CD8-positive, alpha-beta memory T cell (primary cell): ENCODE measurements at places on chromosomes 13 and 19. TPM values are rescaled to one million over a fixed set of nuclear protein-coding genes. Genes with fewer than 3 reads are reported as not detected.

The VAV1 gene
- total RNA-seq, result 52.9 TPM

The PTH2 gene
- total RNA-seq, result not detected

The SIGLEC5 gene
- not detected for total RNA-seq

The NCAN gene
- 0.04 TPM for total RNA-seq

The TRPM4 gene
- total RNA-seq, result not detected

The LRCH1 gene
- total RNA-seq, result 17.8 TPM

The AMH gene
- 7.4 TPM for total RNA-seq

The SIGLEC7 gene
- total RNA-seq, result 0.42 TPM

The ERICH6B gene
- total RNA-seq, result not detected

The PTPRS gene
- 0.31 TPM for total RNA-seq

The ZNF816 gene
- total RNA-seq, result 10.6 TPM

The GARIN5A gene
- 0.57 TPM for total RNA-seq

DNA sequence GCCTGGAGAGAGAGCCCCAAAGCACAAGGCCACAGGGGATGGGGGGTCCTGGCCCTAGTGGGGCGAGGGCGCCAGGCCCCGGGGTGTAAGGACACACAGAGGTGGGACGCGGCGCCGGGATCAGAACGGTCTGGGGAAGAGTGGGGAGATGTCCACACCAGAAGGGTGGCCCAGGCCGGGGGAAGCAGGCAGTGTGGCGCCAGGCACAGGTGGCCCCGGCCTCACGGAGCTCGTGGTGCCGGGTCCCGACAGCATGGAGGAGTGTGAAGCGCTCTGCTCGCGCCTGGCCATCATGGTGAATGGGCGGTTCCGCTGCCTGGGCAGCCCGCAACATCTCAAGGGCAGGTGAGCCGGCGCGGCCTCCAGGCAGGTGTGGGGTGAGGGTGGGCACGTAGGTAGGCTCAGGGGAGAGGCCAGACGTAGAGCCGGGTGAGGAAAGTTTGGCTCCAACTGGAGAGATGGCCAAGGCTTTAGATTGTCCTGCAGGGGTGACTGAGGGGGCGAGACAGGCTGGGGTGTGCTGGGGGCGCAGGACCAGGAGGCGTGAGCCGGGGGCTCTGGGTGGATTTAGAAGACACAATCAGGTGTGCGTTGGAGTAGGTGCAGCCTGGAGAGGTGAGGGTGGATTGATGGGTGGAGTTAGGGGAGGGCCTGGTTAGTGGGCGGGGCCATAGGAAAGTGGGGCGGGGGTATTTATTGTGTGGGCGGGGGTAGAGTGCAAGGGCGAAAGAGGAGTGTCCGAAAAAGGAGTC, 2.9 kb upstream of the ARHGAP45 start:
- peak; percentile 51 for DNase-seq

GRCh38 chr13:25169951-25170553, 2.0 kb downstream of the AMER2 start:
- no peak for DNase-seq

DNA sequence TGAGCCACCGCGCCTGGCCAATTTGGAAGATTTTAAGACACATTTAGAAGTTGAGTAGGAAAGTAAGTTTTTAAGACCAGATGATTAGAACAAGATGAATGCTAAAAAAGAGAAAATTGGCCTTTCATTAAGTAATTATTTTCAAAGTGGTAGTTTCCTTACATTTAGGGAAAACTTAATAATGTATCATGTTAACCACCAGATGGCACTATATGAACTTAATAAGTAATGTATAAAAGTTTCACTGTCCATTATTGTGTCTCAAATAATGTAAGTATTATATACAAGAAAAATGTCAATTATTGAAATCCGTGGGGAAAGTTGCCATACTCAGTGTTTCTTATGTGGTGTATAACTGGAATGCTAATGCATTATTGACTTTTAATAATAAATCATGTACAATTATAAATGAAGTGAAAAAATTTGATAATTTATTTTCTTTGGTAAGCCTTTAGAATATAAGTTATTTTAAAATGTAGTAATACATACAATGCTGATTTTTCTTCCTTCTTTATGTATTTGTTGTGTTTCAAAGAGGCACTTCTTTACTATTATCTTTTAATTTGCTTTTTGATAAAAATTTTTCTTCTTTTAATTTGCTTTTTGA, 29.2 kb downstream of the COG6 start:
- no peak for DNase-seq

DNA sequence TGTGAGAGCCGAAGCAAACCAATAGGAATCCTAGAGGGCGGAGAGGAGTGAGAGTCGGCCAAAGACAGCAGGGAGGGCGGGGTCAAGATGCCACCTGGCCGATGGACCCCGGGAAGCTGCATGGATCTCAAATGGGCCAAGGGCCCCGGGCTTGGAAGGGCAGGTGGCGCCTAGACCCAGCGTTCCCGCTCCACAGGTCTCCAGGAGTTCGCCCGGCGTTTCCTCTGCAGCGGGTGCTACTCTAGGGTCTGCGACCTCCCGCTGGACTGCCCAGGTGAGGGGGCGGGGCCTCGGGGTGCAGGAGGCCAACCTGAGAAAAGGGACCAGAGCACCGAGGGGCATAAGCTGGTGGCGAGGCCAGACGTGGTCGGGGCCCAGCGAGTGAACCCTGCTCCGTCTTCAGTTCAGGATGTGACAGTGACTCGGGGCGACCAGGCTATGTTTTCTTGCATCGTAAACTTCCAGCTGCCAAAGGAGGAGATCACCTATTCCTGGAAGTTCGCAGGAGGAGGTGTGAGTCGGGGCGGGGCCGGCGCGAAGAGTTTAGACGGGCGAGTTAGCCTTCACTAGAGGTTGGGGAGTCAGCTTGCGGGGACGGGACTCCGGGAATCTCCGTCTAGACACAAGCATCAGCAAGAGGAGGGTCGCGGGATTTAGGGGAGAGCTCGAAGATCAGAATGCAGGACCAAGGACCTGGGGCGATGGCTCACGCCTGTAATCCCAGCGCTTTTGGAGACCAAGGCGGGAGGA, 9.9 kb downstream of the SPACA6 start:
- no peak for DNase-seq

GRCh38 chr13:34627509-34628208, 314.4 kb upstream of the NBEA start:
- DNase-seq, result no peak

DNA sequence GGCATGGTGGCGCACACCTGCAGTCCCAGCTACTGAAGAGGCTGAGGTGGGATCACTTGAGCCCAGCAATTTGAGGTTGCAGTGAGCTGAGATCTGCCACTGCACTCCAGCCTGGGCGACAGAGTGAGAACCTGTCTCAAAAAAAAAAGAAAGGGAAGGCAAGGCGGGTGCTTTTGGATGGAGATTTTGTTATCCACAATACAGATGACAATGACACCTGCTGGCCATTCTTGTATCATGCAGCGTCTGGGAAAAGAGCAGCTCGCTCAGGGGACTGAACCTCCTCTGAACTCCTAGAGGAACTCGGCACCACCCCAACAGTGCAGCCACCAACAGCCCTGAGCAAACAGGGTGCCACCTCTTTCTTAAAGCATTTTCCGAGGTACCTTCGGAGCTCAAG, 22.8 kb downstream of the HAUS8 start:
- no peak for DNase-seq

DNA sequence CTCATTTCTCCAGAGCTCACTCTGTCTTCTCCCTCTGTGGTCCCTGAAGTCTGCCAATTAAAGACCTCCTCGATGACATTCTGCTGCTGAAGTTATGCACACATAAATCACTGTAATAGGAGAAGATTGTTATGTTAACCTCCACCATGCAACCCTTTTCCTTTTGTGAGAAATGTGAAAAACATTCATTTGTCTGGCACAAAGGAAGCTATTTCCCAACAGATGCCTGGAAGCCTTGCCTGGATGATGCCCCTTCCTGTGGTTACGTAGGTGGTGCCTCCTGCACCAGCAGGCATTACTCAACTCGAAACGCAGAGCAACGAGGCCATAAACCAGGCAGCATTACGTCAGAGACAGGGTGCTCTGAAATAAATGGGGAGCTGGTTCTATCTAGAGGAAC, 327.4 kb upstream of the ZNF507 start:
- no peak for DNase-seq

DNA sequence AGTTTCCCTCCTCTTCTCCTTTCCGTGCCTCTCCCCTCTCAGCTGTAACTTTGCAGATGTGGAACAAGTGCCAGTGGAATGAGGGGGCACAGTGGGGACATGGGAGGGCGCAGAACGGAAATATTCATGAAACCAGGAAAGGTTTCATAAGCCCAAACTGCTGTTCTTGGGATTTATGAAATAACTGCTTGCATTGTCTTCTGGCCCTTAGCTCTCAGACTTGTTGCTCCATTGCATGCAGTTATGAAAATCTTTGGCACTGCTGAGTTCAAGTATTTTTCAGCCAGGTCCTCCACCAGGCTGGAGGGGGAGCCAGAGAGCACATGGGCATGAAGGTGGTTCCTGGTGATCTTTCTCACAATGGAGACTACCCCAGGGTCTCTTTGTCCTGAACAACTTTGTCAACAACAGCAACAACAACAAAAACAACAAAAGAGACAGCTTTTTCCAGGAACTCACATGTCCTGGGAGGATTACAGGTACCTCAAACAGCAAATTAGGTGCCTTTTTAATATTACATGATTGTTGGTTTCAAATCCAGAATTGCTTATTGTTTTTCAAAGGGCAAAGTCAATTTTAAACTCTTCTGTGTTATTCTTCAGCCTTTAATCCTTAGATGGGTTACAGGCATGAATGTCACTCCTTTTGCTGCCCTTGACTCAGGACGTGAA, 1.5 kb downstream of the RGCC start:
- peak; percentile 67 for DNase-seq

- DNase-seq, result no peak
Observed at GRCh38 chr13:43088093-43088511, 64.7 kb downstream of the DNAJC15 start.

GRCh38 chr19:10687518-10688288, 13.5 kb upstream of the QTRT1 start:
- no peak for DNase-seq

DNA sequence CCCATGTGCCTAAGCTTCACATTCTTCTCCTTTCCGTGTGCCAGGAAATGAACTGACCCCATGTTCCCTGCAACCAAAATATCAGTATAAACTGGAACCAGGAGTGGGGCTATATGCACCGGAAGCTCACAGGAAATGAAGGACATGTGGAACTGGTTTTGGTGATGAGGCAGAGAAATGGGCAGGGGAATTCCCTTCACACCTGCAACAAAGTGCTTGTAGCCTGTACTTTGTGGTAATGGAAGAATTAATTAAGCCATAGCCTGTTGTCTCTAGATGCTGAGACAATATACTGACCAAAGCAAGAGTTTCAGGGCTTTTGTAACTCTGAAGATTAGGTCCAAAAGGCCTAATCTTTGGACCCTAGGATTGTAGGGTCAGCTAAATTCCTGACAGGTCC, 15.5 kb upstream of the UGGT2 start:
- DNase-seq, result no peak

DNA sequence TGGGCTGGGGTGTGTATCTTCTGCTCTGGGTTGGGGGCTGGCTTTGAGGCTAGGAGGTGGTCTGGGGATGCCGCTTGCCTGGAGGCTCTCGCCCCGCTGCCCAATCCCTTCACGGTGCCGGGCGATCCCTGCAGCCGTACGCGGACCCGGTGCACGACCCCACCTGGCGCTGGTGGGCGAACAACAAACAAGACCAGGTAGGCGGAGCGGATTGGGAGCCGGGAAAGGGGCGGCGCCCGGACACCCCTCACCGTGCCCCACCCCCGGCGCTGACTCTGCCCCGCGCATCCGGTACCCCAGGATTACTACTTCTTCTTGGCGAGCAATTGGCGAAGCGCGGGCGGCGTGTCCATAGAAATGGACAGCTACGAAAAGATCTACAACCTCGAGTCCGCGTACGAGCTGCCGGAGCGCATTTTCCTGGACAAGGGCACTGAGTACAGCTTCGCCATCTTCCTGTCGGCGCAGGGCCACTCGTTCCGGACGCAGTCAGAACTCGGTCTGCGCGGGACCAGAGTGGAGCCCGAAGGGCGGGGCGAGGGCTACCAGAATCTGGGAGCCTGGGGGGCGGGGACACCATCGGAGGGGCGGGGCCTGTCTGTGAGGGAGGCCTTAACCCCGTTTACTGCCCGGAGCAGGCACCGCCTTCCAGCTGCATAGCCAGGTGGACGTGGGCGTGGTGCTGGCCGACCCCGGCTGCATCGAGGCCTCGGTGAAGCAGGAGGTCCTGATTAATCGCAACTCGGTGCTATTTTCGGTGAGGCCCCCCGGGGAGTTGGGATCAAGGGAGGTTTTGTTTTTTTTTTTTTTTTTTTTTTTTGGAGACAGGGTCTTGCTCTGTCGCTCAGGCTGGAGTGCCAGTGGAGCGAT, 12.1 kb upstream of the PSMD8 start:
- peak; percentile 50 for DNase-seq

DNA sequence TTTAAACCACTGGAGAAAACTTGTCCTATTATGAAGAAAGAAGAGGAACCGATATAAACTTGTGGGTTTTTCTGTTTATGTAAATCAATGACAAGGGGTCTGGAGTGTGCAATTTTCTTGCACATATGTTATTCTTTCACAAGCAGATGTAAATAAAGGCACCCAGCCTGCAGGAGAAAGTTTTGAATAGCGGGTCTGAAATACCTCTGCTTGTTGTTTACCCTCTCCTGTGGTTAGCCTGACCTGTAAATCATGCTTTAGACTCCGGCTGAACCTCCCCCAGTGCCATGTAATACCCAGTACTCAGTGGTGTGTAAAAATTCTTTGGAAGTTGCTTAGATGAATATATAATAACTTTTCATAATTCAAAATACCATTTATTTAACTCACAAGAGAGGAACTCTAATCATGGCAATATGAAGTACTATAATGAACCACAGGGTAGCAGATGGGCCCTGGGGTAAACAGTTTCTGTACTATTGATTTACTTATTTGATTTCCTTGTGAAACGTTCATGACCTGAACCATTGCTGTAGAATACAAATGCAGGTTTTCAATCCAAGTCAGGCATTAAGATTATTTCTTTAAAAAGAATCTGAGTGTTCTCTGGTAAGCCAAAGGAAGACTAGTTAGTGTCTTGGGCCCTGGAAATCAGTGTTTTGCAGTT, 245.1 kb downstream of the LMO7 start:
- no peak for DNase-seq

- no peak for DNase-seq
Observed at GRCh38 chr19:40960062-40960685, 30.9 kb upstream of the CYP2B6 start.

- DNase-seq, result no peak
Observed at GRCh38 chr13:42750794-42751193, 30.6 kb upstream of the FAM216B start.

- no peak for DNase-seq
Observed at GRCh38 chr13:110215606-110216005, 91.4 kb downstream of the COL4A1 start.

DNA sequence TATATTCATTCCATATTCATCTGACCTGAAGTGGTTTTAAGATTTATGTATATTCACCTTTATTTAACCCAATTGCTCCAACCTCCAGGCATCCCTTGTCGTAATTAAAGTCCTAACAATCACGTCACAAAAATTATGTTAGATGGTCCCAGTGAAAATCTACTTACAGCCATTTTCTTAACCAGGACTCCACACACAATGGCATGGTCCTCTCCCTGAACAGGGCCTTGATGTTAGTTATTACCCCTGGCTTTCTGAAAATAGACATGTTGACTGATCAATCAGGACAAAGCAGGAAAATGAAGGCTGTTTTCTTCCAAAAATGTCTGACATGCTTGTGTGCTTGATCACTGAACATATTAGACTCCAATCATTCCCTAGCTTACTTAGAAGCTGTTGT, 542.7 kb upstream of the SLITRK5 start:
- no peak for DNase-seq

GRCh38 chr19:1296078-1296477, 10.4 kb downstream of the EFNA2 start:
- no peak for DNase-seq
